ENCODE measurements at places on chromosomes 2 and 18. TPM values are rescaled to one million over a fixed set of nuclear protein-coding genes. Genes with fewer than 3 reads are reported as not detected.

- H3K27me3 ChIP-seq: no peaks in the 10 kb centered on the region
- H3K27ac ChIP-seq: peak overlapping the region; percentile 93
- H3K36me3 ChIP-seq: no peaks in the 10 kb centered on the region
- peak; percentile 30 for DNase-seq
Measured at GRCh38 chr2:238060096-238060541, 682 bp upstream of the SCLY start.

DNA sequence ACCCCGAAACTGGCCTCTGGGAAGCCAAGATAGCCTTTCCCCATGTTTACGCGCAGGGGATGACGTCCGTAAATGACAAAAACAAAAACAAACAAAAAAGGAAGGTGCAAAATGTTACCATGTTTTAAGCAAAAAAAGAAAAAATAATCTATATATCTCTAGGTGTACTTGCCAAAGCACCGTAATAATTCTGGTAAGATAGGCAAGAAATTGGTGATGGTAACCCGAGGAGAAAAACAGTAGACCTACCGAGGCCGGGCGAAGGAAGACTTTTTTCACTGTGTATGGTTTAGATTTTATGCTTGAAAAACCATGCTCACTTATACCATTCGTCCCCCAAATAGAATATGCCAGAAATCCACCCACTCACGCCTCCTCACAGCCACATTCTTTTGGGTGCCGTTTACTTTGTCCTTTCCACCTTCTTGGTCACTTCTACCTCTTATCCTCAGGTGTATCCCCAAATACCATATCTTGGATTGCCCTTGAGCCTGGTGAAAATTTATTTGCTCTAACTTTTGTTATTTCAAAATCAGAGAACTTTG, 8.0 kb downstream of the GATA6 start:
- peaks cover 20% of the 10 kb centered on the region for H3K4me1 ChIP-seq
- H3K4me3 ChIP-seq: peak overlapping the region; percentile 95
- H3K27ac ChIP-seq: peak overlapping the region; percentile 100

DNA sequence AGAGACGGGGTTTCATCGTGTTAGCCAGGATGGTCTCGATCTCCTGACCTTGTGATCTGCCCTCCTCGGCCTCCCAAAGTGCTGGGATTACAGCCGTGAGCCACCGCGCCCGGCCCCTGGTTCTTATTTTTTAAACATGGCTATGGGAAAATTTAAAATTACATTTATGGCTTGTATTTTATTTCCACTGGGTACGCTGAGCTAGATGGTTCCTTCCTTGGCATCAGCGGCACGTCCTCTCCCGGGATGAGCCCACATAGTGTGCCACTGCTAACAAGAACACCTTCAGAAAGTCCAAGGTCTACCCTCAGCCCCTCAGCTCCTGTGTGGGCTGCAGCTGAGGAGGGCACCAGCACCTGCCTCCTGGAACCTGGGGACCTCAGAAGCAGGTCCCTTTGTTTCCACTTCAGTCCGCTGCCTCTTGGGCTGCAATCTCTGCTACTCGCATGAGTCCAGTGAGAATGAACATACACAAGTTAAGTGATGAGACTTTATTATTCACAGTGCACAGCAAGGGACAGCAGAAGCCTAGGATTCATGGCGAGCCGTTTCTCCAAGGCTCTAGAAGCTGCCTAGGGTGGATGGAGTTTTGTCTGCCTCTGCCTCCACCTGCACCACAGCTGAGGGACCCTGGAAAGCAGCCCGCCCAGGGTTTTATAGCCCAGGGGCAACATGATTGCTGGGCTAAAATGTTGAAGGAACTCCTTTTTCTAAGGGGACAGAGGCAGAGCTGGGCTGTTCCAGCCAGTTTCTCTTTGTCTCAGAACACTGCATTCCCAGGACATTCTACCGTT, 107.5 kb upstream of the TEX51 start:
- no peak overlapping the region for H3K27ac ChIP-seq
- H3K4me3 ChIP-seq: no peak overlapping the region
- no peaks in the 10 kb centered on the region for H3K27me3 ChIP-seq
- DNase-seq: no peak

The RALBP1 gene
- total RNA-seq: 58.7 TPM

Measured in right atrium auricular region (tissue), 2 donors.